NCI-H1417 (cell line): ENCODE measurements at places on chromosomes 1 and 21.

DNA sequence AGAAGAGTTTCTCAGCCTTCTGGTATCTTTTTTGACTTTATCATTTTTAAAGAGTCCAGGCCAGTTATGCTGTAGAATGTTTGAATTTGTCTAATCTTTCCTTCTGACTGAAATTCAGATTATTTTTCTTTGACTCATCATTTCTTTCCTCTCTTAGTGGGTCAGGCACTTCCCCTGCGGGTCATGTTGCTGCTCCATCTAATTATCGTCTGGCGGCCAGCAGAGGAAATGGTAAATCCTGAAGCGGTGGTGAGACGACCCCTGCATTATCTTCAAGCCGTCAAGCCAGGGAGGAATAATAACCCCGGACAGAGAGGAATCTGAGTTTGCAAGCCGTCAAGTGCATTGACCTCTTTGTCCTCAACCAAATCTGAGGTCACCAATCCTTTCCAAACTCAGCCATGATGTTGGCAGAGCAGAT lies 102.1 kb downstream of the ADSS2 start:
- DNase-seq: no peak

DNA sequence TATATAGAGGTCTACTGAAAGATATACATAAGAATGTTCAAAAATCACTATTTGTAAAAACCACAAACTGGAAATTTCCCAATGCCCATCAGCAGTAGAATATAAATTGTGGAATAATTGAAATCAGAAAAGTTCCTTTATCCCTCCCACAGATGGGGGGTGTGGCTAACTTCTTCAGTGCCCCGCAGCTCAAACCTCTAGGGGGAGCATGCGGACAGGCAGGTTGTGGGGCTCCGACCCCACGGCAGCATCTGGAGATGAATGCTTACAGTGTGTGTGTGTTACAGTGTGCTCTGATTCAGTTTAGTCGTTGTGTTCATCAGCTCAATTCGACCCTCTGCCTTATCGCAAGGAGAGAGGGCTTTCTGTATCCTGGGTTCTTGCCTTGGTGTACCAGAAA lies 262.1 kb upstream of the LRRC7 start:
- no peak for DNase-seq

DNA sequence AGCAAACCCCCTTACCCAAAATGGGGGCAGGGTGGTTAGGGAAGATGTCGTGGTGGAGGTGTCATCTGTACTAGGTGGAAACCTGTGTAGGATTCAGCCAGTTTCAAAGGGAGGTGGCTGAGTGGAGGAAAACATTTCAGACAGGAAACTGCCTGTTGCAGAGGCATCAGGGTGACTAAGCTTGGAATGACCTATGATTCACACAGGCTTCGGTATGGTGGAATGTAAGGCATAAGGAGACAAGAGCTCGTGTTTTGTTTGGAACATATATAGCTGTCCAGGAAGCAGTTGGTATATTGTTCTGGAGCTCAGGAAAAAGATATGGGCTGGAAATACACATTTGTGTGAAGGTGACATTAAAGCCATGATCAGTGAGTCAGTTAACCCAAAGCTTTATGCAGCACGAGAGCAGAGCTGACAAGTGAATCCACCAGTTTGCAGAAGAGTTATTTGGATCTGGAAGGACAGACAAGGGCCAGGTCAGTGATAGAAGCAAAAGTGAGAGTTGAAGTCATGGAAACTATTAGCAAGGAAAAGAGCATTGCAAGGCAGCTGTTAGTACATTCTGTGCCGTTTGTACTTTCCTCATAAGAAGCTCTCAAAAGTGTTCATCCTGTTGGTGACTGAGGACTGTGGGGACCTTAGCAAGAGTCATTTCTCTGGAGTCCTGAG lies 12.2 kb downstream of the UTP25 start:
- no peak for DNase-seq

DNA sequence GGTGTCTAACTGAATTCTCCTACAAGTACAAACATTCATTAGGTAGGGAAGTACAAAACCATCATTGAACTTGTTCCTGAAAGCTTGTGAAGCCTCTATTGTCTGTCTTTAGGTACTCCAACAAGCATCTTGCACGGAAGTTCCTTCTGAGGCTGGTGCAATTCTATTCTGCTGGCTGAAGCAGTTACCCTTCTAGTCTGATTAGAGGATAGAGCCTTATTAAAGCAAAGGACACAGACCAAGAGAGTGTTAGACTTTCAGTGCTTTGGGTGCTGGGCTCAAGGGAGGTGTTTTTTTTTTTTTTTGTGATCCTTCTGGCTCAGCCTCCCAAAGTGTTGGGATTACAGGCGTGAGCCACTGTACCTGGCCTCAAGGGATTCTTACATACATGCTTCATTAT lies 43.8 kb downstream of the HHAT start:
- no peak for DNase-seq

DNA sequence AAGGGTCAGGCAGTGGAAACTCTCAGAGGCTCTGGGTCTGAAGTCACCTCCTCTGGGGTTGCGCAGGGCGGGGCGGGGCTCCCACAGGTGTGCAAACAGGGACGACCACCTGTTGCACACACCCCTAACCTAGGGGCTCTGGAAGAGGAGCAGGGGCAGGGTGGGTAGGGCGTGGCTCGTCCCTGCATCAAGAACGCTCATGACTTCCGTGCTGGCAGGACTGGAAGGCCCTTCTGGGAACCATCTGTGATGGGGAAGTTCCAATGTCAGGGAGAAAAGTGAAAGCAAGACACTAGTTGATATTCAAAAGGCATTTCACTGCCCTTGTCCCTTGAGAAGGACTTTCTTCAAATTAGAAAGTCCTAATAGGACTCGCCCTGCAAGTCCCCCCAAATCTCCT lies 22.1 kb upstream of the CLSTN1 start:
- no peak for DNase-seq

DNA sequence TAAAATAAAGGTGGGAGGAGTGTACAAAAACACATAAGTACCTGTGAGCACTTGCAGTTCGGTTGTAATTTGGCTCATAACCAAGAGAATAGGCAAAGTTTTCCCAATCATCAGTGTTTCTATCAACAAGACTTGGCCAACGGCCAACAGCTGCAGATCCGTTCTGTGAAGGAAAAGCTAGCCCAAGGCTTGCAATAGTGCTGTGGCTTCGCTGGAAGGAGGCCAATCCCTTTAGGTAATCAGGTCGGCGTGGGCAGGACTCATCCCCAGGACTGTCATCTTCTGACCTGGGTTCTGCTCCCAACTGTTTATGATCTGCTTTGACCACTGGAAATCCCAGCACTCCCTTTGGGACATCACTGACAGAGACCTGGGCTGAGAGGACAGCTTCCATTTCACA lies 107.8 kb downstream of the LYST start:
- DNase-seq: no peak

DNA sequence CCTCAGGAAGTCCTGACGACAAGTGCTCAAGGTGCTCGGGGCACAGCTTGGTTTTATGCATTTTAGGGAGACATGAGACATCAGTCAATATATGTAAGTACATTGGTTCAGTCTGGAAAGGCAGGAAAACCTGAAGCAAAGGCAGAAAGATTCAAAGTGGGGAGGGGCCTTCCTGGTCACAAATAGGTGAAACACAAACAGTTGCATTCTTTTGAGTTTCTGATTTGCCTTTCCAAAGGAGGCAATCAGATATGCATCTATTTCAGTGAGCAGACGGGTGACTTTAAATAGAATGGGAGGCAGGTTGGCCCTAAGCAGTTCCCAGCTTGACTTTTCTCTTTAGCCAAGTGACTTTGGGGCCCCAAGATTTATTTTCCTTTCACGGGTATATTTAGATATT lies 8.9 kb upstream of the RNF187 start:
- no peak for DNase-seq

DNA sequence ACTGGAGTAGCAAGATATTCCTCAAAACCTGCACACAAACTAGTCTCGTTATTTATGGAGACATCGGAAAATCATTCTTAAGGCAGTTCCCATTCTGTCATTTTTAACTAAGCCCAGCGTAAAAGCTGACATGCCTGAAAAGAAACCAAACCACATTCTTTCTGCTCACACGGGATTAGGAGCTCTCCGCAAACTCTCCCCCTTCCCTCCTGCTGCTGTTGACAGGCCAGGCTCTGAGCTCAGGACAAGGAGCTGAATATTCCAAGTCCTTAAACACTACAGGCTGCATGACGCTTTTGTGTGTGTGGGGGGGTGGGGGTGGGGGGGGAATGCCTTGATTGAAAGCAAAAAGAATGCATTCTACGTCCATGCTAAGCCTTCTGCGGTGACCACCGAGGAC lies 5.2 kb downstream of the OLIG1 start:
- DNase-seq: no peak

- no peak for DNase-seq
Measured at GRCh38 chr1:97938285-97938642, 17.4 kb upstream of the DPYD start.

DNA sequence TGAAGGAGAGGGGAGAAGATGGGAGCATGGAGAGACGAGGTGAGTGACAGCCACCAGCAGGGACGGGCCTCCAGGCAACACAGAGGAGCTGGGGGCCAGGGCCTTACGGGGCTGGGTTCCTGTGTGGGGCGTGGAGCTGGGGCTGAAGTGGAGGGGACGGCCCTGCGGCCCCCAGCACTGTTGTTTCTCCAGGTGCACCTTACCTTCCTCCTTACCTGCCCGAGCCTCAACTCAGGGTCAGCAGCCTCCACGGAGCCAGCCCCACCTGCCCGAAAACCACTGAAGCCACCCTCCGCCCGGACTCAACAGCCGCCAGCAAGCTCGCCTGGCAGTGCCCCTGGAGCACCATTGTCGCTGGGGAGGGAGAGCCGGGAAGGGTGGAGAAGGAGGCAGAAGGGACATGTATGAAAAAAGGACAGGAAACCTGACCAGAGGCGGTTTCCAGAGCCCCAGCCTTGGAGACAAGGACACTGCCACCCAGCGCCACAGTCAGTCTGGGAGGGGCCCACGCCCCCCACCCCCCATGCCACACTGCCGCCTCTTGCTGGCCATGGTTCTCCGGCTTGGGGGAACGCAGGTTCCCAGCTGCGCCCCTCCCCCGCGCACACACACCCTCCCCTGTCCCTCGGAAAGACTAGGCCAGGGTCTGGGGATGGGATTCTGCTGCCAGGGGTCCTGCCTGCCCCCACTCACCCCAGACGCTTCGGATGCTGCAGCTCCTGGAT lies 10.6 kb downstream of the PLA2G2F start:
- DNase-seq: no peak

- no peak for DNase-seq
Measured at GRCh38 chr1:101797722-101798121, 199.0 kb downstream of the OLFM3 start.

- peak; percentile 68 for DNase-seq
Measured at GRCh38 chr1:119908661-119909060, 12.3 kb upstream of the ADAM30 start.

GRCh38 chr1:2628191-2628932 lies 4.5 kb downstream of the MMEL1 start:
- no peak for DNase-seq
